ENCODE measurements at places on chromosomes 1 and 21.

GRCh38 chr1:65264197-65264929 is 45.0 kb upstream of the DNAJC6 start:
- peak; percentile 63 for DNase-seq

- no peak for DNase-seq
Measured at GRCh38 chr1:220441211-220441610, 86.7 kb upstream of the MARK1 start.

DNA sequence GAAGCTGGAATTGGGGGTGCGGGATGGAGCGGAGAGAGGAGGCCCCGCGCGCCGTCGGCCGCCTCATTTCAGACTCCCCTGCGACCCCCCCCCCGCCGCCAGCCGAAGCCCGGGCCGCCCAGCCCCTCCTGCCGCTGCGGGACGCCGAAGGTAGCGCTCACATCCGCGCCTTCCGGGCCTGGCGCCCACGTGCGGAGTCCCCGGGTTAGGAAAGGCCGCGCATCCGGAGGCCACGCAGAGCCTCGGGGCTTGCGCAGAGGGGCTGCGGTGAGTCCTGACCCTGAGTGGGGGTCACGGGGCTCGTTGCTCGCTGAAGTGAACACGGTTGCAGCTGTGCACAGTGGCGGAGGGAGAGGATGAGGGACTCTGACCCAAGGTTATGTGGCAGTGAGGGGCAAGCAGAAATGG is 552 bp upstream of the ZNF496 start:
- DNase-seq: peak; percentile 45

- no peak for DNase-seq
Measured at GRCh38 chr1:244788493-244789275, 46.8 kb upstream of the COX20 start.

DNA sequence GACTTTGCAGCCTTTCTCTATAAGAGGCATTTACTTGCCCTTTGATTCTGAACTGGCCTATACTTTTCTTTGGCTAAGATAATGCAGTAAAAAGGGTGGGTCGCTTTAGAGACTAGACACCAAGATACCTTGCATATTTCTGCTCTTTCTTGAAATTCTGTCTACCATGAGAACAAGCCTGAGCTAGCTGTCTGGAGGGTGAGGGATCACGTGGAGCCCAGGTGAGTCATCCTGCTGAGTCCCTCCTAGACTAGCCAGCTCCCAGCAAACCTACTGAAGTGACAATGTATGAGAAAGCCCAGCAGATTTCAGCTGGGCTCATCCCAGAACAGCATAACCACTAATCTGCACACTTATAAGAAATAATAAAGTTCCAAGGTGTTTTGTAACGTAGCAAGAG is 408.0 kb upstream of the KAZN start:
- no peak for DNase-seq

GRCh38 chr21:41437729-41438128 is 11.7 kb downstream of the MX1 start:
- DNase-seq: no peak

- DNase-seq: no peak
Measured at GRCh38 chr1:71647513-71648300, 566.9 kb upstream of the ZRANB2 start.

- no peak for DNase-seq
Measured at GRCh38 chr1:7632176-7632575, 138.9 kb upstream of the VAMP3 start.

- DNase-seq: no peak
Measured at GRCh38 chr21:20519076-20519475, 479.1 kb upstream of the NCAM2 start.

DNA sequence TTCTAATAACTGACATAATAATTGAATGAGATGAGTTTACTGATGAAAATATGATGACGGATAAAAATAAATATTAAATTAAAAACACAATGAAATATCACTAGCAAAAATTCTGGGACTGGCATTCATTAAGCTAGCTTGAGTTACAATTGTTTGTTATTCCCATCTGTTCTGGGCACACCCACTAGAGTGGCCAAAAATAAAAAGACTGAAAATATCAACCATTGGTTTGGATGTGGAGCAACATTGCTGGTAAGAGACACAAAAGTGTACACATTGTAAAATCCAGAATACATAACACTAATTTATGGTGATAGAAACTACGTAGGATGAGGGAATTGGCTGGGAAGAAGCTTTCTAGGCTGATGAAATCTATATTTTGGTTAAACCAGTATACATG is 9.6 kb upstream of the NEK7 start:
- DNase-seq: no peak

GRCh38 chr1:197921235-197922069 is 4.3 kb downstream of the LHX9 start:
- no peak for DNase-seq

DNA sequence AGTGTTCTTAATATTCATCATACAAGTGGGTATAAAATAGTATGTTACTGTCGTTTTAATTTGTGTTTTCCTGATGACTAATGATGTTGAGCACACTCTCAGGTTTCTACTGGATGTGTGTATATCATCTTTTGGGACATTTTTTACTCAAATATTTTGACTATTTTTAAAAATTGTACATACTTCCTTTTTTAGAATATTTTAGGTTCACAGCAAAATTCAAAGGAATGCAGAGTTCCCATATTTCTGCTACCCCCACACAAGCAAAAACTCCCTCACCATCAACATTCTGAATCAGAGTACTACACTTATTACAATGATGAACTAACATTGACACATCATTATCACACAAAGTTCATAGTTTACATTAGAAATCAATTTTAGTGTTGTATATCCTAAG is 114.5 kb downstream of the DPYD start:
- peak; percentile 70 for DNase-seq

DNA sequence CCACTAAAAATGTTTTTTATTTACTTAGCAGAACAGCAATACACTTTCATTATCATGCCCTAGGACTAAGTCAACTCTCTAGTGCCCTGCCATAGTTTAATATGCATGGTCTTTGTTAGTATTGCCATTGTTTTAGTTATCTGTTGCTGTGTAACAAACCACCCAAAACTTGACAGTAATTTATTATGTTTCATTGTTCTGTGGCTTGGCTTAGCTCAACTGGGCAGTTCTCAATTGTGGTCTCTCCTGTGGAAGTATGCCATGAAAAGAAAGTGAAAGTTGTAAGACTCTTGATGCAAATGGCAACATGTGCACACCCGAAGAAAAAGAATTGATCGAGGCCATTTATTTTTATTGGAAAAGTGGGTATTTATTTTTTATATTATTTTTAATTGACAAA is 206.3 kb upstream of the KCTD3 start:
- no peak for DNase-seq

DNA sequence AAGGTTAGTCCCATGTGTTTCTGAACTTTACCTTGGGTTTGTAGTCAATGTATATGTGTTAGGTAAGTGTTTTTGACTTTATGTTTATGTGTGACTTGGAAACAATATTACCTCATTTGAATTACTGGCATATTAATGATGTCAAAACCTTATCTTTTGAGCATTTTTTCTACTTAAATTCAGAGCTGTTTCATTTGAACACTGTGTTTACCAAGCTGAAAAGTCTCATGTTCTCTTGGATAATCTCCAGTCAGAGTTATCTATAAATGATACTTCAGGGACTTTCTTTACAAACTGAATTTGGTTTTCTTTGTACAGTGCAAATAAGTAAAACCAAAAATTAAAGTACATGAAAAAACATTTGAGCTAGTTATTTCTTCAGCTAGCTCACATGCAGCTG is 30.0 kb downstream of the ADAMTS1 start:
- no peak for DNase-seq

DNA sequence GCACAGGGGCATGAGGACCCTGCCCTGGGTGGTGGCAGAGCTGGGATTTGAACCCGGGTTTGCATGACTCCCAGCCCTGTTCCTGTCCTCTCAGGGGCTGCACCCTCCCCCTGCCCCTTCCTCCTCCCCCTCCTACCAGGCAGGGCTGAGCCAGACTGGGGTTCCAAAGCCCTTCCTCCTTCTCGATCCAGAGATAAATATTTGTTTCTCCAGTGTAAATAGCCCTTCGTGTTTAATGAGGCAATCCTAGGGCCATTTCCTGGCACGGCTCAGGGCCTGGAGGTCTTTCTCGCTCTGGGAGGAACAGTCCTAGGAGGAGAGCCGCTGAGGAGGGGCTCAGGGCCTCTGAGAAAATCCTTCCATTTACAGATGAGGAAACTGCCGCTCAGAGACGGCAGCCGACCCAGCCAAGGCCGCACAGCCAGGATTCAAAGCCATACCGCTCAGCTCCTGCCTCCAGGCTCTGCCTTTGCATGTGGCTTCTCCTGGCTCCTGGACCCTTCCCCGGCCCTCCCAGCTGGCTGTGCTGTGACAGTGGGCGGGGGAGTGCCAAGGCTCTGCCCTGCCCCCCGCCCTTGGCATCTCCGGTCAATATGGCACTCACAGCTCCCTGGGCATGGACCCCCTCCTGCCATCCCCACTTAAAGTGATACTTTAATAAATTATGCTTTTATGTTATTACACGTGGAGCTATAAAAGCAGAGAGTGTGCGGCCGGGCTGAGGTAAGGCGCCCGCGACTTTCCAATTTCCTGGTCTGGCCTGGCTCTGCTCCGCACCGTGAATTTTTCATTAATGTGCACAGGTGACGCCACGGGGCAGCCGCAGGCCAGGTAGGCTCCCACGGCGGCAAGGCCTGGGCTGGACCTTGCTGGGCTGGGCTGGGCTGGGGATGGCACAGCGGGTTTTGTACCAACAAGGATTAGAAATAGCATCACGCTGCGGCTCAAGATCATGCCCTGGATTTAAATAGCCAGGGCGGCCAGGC is 114.7 kb upstream of the WNT4 start:
- no peak for DNase-seq

GRCh38 chr1:60223158-60223557 is 149.6 kb upstream of the C1orf87 start:
- DNase-seq: no peak

- no peak for DNase-seq
Measured at GRCh38 chr1:106749491-106749890, 307.0 kb upstream of the PRMT6 start.

DNA sequence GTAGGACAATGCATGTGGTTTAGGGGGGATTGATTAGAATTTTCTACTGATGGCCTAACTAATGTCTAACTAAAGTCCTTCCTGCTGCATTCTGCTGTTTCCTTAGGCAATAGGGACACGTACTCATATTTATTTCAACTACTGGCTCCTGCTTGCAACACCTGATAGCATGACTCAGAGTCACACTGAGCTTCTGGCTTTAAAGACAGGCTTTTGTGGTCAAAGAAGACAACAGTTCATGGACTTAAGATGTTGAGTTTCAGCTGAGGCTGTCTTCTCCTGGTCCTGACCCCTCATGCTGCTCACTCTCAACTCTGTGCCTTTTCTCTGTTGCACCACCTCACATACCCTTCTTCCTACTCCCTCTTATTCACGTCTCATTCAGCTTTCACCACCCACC is 29.1 kb upstream of the TRABD2B start:
- peak; percentile 2 for DNase-seq

DNA sequence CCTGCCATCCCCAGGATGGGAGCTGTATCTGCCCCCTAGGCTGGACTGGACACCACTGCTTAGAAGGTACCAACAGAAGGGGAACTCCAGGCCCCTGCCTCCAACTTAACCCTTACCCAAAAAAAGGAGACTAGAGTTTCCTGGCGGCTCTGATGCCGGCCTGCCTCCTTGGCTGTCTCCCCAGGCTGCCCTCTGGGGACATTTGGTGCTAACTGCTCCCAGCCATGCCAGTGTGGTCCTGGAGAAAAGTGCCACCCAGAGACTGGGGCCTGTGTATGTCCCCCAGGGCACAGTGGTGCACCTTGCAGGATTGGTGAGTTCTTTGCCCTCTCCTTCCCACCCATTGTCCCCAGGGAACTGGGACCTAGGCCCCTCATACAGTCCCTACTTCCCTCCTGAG is 8.1 kb upstream of the LRRC71 start:
- no peak for DNase-seq

DNA sequence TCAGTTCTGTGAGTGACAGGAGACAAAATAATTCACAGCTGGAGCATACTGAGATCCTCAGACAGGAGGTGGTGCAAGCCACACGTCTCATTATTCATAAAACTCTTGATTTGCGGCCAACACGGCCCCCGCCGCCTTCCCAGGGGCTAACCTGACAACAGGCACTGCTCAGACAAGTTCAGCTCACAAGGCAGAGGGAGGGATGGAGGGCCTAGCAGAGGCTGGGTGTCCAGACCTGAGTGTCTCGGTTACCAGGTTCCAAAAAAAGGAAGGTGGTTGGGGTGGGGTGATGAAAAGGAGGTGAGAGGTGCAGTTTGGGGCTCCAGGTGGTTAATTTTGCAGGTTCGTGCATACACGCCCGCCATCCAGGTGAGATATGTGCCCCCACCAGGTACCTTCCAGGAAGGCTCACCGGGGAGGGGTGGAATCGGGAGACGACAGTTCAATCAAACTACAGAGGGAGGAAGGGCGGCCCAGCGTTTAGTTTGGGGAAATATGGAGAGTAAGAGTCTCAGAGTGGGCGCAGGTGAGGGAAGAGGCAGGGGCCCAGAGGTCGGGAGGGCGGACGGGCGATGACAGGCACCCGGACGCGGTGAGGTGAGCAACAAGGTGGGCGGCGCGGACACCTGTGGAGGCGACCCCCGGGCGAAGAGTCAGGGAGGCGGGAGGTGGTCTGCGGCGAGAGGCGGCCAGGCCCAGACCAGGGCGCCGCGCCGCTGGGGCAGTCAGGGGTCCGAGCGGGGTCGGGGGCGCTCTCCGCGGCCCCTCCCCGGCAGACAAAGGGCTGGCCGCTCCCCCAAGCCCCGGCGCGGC is 629 bp downstream of the CTNNBIP1 start:
- DNase-seq: no peak

DNA sequence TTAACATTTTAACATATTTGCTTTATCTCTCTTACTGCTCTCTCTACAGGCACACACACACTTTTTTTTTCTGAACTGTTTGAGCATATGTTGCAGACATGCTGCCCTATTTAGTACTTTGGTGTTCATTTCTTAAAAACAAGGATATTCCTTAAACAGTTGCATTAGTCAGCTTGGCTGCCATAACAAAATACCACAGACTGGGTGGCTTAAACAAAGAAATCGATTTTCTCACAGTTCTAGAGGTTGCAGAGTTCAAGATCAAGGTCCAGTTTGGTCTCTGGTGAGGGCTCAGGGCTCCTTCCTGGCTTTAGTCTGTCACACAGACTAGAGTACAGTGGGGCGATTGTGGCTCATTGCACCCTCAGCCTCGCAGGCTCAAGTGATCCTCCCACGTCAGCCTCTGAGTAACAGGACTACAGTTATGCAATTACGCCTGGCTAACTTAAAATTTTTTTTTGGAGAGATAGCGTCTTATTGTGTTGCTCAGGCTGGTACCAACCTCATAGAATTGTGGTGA is 46.7 kb downstream of the RPRD2 start:
- peak; percentile 85 for DNase-seq

GRCh38 chr1:7406641-7407543 is 364.2 kb upstream of the VAMP3 start:
- no peak for DNase-seq

GRCh38 chr1:33242652-33243051 is 13.6 kb upstream of the ZNF362 start:
- no peak for DNase-seq

GRCh38 chr1:202643397-202644218 is 66.6 kb downstream of the SYT2 start:
- no peak for DNase-seq

GRCh38 chr1:224196813-224197600 is 14.0 kb downstream of the DEGS1 start:
- DNase-seq: no peak

Measured in inflammatory macrophage treated with lipopolysaccharide for 1 hour (primary cell).